ENCODE measurements at places on chromosomes 16 and 17.

DNA sequence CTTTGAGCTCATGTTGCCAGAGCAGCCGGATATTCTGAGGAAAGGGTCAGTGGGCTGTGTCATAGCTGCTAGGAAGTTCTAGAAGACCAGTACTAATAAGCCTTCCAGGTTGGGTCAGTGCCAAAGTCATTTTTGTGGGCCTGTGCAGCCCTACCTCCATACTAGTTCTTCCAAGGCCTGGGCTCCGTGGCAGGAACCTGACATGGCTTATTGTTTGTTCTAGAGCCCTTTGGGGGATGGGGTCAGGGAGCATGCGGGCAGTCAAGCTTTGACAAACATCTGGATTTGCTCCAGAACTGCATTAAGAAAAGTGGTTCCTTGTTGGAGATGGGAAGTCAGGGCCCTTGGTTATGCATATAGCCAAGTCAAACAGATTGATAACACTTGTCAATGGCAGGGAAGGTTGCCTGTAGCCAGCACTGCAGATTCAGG lies 7.6 kb downstream of the ALKBH5 start:
- DNase-seq: no peak

DNA sequence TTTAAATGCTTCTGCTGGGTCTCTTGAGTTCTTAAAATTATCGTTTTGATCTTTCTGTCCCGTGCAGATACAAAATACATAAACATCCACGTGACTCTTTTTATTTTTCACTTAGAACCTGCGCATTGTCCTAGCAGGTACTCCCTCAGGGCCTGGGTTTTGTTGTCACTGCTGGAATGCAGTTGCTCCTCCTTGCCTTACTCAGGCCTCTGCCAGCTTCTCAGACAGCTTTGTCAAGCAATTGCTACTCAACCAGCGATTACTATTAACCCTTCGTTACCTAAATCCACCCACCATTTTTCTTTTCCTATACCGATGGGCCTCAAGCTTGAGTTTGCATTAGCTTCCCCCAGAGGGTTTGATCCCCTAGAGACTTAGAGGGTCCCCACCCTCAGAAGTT lies 405.9 kb upstream of the RBFOX1 start:
- no peak for DNase-seq

DNA sequence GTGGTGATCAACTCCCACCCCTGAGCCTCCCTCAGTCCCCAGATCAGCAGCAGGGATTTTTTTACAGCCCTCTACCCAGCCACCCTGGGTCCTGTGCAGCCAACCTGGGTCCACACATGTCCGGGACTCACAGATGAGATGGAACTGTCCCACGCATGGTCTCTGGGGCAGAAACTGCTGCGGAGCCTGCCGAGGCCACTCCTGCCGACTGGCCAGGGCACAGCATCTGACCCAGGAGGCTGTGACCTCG lies 48.0 kb upstream of the ZCCHC14 start:
- no peak for DNase-seq

DNA sequence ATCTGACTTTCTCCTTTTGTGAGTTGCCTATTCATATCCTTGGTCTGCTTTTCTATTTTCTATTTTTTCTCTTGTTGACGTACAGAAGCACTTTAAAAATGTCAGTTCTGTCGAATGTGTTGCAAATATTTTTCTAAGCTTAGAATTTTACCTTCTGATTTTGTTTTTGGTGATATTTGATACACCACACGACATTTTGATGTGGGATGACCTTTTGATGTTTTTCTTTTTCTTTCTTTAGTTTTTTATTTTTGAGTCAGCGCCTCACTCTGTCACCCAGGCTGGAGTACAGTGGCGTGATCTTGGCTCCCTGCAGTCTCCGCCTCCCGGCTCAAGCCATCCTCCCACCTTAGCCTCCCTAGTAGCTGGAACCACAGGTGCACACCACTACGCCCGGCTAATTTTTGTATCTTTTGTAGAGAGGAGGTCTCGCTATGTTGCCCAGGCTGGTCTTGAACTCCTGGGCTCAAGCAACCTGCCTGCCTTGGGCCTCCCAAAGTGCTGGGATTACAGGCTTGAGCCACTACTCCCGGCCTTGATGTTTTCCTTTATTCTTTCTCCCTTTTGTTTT lies 39.6 kb downstream of the WSB1 start:
- DNase-seq: no peak

- no peak for DNase-seq
Observed at GRCh38 chr17:73247726-73248125, 14.0 kb downstream of the CPSF4L start.

DNA sequence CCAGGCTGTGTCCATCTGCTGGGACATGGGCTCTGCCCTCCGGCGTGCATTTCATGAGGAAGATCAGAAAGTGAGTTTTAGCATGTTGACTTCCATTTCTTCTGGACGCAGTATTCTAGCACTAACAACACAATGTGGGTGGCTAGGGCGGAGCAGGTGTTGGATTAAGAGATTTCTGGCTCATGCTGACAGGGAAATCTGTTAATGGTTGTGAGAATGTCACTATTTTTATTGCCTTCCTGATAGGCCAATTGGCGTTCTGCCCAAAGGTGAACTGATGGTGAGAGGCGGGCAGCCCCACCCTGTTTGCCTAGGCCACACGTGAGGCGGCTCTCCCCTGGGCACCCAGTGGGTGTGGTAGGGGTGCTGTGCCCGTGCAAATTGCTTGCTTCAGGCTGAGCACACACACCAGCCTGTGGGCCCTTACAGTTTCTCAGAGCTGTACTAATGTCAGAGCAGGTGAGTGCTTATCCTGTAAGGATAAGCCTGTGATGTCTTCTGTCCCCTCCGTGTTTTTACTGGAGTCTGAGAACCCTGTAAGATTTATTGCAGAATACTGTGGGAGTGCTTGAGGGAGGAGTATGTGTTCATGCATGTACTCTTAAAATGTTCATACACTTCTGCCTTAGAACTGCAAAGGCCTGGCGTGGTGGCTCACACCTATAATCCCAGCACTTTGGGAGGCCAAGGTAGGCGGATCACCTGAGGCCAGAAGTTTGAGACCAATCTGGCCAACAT lies 30.9 kb downstream of the PGS1 start:
- DNase-seq: no peak

DNA sequence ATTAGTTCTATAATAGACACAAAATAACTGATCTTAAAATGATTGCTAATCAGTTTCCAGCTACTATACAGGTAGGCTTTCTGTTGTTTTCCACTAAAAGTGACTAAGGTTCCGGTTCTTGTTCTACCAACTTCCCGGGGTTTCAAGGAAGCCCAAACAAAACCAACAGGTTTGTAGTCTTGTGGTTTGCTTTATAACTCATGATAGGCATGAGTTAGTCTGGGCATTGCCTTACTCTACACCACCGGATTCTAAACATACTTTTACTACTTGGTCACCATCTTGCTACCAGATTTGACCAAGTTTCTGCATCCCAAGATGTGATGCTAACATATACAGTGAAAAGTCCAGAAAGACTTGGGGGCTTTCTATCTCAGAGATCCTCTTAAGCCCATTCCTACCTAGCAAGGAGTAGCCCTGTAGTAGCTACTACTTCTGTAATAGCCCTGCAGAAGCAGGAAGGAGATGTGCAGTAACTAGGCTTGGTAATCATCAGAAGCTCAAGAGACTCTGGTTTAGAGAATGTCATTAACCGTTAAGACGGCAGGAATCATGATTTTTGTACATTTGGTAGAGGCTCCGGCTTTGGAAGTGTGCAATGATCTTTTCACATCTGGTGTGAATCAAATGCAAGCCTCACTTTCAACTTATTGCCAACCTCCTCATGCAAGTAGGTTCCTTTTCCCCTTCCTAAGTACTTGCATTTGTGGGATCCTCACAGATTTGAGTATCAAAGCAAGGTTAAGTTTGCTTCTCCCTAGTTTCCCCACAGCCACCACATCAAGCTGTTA lies 1.6 kb downstream of the FAM117A start:
- no peak for DNase-seq

DNA sequence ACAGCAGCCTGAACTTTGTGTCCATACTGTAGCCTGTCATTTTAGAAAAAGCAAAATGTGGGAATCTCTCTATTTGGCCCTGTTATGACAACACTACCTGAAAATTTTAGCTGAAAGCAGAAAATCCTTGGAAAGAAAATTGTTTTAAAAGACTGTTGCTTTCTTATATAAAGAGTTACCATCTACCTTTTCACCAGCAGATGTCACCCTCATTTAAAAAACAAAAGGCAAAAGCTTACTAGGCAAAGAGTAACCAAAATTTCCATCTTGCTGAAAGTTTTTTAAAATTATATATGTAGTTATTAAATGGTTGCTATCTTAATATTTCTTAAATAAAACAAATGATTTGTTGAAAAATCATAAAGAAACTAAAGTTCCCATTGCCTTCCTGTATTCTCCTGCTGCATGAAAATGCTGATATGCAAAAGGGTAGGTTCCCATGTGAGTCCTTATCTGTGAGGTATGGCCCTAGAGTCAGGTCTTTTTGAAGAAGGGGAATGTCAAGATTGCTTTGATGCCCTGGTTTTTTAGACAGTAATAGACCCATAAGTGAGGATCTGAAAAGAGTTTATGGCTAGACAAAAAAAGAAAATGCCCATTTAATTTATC lies 61.0 kb downstream of the TNRC6C start:
- DNase-seq: no peak
